ENCODE measurements at places on chromosomes 12 and 14.

DNA sequence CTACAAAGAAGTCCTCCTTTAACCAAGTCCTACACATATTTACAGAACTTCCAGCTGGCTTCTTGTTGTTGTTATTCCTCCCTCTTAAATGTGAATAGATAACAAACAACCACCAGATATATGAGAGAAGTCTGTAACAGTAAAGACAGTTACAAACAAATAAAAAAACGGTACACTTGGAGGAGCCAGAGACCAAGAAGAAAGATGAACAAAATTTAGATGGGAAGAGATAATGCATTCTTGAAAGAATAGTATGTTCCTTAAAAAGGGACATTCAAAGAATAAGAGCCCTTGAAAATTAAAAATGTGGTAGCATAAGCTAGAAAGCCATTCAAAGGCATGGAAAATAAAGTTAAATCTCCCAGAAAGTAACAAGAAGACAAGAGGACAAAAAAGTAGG lies 25.9 kb downstream of the SLCO1A2 start:
- DNase-seq, result no peak

- no peak for DNase-seq
Observed at GRCh38 chr14:69226736-69227135, 33.2 kb upstream of the GALNT16 start.

GRCh38 chr12:58364389-58365086 lies 423.2 kb downstream of the ATP23 start:
- no peak for DNase-seq

DNA sequence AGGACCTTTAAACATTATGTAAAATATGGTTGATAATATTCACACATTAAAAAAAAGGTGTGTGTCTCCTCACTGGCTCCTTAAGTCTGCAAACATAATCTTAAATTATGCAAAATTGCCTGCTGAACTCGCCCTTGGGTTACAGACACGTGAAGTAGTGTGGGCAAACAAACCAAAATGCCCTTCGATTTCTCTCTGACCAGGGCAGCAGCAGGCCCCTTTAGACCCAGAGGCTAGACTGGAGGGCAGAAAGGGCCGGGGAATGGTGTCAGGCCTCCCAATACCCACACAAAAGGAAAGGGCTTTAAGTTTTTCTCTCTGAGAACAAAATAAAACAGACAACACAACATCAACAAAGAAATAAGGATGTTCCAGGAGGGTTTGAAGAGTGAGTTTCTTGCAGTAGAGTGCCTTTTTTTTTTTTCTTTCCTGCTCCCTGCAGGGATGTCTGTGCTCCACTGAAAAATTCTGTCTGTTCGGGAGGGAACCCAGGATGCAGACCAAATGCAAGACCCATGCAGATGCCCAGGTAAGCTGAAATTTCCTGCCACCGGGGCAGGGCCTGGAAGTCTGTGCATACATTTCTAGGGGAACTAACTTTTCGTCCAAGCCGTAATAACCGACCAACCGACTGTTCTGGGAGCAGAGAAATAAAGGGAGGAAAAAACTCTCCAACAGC lies 1.7 kb downstream of the TBX3 start:
- no peak for DNase-seq

DNA sequence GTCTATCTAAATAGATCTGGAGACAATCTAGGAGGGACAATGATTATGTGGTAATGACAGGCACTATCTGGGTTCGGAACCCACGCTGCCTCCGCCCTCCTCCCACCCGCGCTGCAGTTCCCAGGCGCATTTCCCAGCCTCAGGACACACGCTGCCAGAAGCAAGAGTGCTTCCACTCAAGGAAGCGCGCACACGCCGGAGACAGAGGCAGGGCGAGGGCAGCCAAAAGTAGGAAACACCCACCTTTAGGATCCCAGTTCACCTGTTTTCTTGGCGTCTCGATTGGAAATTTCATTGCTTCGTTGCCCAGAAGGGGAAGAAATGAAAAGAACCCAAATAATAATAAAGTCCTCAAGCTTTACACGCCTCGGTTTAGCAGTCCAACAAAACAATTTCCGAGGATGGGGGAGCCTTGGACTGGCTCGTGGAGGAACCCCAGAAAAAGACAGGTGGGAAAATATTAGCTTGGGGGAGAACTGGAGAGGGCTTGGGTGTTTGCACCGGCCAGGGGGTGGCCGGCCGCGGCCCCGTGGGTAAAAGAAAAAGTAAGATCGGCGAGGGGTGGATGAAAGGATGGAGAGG lies 474 bp downstream of the KCNK10 start:
- DNase-seq, result no peak

GRCh38 chr14:70935135-70935534 lies 27.9 kb downstream of the PCNX1 start:
- no peak for DNase-seq

GRCh38 chr12:123726244-123726643 lies 14.1 kb downstream of the ATP6V0A2 start:
- DNase-seq, result no peak

- DNase-seq, result no peak
Observed at GRCh38 chr12:19248929-19249602, 119.5 kb downstream of the PLEKHA5 start.

Data from stimulated activated CD8-positive, alpha-beta memory T cell treated with anti-CD3 and anti-CD28 coated beads, Interleukin-4, amount 100 ng/mL, for 1 hour (primary cell).